ENCODE measurements at places on chromosomes 4 and X.
A peak's percentile ranks its signal among the peaks of the same experiment; 100 is the strongest.

GRCh38 chr4:55069248-55069647 lies 56.1 kb downstream of the KDR start:
- DNase-seq, result peak; percentile 25

- DNase-seq, result no peak
These were observed 572.5 kb downstream of the MAGEB5 start for GRCh38 chrX:26788402-26788998.

DNA sequence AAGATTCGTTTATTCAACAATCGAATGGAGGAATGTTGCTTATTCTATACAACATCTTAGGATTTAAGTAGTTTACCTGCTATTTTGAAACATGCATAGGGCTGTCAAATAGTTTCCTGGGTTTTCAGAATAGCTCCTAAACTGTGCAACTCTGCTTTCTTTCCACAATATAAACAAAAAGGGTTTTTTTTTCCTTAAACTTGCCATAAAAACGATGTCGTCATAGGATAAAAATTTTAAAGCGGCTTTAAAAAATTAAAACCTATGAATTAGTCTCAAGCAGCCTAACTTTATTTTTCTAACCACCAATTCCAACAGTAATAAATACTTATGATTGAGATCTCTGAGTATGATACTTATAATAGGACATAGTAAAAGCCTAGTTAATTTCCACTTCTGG lies 21.6 kb upstream of the STIM2 start:
- DNase-seq, result no peak

GRCh38 chr4:7686070-7686870 lies 251.5 kb upstream of the PSAPL1 start:
- no peak for DNase-seq

- peak; percentile 88 for DNase-seq
These were observed 134.2 kb downstream of the CHIC2 start for GRCh38 chr4:53929955-53930798.

DNA sequence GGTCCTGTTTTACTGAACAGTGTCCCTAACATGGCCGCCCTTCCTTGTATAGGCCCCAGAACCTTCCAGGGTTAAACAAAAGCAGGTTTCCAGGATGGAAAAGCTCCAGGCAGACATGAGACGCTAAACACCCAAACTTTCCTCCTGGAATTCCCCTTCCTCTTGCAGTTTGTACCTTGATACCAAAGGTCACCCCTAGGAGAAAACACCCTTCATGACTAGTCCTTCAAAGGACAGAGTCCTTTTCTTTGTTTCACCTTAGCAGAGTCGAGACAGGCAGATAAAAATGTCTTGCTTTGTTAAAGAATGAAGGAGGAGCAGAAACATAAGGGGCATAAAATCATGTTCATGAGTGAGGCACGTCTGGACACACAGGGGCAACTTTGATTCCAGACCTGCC lies 247.5 kb downstream of the BCOR start:
- no peak for DNase-seq

DNA sequence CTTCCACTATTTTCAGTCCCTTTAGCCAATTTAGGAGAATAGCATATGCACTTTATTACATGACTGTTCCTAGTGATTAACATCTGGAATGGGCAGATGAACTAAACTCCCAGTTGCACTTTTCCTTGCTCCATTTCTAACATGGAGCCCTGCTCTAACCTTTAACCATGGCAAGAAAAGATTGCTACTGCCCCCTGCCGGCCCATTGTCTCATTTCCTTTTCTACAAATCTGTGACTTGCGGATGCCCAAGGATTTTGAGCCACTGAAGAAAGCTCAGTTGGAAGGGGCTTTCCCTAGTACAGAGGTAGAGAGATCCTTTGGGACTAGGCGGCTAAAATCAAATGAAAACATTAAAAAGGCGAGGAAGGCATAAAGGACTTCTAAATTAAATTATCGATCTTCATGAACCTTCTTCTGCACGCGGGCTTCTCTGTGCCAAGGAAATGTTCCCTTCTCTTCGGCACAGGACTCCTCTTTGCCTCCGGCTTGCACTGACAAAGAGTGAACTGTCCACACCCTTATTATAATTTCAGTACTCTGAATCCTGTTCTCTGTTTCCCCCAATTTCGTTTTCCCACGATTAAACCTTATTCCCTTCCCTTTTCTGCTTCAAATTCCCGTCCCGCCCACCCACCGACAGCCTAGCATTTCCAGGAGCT lies 577 bp upstream of the GLRA2 start:
- DNase-seq, result peak; percentile 71

- no peak for DNase-seq
These were observed 29.4 kb downstream of the TBC1D19 start for GRCh38 chr4:26613237-26613636.

- DNase-seq, result no peak
These were observed 21.3 kb downstream of the ZNF330 start for GRCh38 chr4:141241986-141242385.

DNA sequence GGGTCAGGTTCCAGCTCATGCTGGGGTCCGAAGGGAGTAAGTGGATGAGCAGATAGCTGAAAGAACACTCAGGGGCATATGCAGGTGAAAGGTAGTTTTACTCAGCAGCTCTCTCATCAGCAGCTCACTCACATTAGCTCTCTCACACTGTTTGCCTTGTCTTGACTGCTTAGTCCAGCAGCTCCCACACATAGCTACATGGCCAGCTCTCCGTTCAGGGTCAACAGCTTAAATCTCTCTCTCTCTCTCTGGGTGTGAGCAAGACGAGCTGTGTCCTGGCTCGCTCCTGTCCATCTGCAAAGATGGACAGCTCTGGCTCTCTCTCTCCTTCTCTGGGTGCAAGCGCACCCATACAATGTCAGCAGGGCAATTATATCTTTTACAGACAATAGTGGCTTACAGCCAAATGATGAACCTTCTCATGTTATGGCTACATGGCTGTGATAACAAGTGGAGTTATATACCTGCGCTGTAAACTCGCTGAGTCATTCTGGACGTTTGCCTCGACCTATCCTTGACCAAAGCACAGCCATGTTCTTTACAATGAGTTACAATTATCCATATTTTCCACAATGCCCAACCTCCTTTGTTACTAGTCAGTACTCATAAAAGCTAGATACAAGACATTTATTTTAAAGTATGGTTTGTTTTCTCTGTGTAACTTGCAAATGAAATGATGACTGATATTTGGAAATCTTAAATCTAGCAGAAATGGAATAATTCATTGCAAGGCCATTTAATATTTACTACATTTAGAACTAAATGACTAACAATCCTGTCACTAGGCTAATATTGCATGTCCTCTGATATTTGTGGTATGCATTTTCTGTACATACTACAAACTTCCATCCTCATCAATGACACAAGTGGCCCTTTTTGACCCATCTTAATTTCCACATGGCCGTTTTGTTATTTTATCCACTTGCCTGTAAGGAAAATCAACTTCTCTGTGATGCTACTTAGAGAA lies 9.3 kb downstream of the PAPSS1 start:
- DNase-seq, result no peak

DNA sequence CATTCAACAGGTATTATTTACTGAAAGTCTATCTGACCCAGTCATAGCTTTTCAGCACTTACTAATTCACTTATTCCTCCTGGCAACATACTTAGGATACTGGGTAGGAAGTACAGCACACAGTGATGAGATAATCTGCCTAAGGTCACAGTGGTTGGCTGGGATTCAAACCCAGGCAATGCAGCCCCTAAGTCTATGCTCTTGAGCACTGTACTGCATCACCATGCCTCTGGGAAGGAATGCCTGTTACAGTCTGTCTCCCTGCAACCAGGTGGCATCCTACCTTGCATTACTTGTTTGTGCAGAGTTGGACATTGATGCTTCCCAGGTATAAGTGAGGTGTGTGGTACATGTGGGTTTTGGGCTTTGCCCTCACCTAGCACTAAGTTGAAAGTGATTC lies 21.5 kb upstream of the LRAT start:
- no peak for DNase-seq

GRCh38 chr4:158835226-158836001 lies 66.6 kb downstream of the FNIP2 start:
- no peak for DNase-seq

GRCh38 chr4:145451895-145452294 lies 29.8 kb upstream of the SMAD1 start:
- no peak for DNase-seq

- no peak for DNase-seq
These were observed 103.3 kb downstream of the PARM1 start for GRCh38 chr4:75036046-75036830.

DNA sequence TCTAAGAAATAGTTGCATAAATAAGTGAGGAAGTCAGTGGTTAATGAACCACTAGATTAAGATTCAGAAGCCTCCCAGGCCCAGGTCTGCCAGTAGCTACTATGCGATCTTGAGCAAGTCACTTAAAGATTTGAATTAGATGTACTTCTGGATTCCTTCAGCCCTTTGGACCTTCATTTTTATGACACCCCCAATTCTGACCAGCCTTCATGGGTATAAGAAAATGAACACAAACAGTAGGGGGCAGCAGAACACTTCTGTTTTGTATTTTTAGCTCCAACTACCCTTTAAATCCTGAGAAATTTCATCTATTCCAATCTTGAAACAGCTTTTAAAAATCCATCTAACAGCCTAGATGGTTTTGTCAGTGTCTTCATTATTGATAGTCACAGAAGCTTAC lies 19.0 kb downstream of the TMEM47 start:
- no peak for DNase-seq

DNA sequence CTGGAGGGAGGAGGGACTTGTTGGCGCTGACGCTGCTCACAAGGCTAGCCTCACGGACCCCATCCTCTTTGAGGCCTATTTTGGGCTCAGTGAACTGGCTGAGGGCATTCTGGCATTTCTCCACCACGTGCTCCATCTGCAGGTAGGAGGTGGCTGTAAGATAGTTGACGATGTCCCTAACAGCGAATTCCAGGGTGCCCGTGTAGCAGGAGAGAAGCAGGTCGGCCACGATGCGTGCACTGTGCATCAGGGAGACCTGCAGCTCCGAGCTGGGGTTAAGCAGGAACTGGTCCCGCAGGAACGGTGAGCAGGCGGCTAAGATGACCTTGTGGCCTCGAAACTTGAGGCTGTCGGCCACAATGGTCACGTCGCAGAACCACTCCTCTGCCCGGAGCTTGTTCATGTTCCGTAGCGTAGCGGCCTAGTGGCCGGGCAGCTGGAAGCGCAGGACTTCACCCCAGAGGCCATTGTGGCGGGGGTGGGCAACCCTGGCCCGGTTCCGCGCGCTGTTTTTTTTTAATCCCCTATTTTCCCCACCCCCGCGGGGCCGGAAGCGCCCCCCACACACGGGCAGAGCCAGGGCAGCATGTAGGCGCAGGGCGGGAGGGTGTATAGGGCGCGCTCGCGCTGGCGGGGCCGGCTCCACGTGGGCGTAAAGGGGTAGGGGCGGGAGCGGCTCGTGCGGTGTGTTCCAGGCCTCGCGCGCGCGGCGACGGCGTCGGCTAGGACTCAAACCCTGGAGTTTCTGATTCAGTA lies 73.2 kb downstream of the UBE2K start:
- DNase-seq, result no peak

DNA sequence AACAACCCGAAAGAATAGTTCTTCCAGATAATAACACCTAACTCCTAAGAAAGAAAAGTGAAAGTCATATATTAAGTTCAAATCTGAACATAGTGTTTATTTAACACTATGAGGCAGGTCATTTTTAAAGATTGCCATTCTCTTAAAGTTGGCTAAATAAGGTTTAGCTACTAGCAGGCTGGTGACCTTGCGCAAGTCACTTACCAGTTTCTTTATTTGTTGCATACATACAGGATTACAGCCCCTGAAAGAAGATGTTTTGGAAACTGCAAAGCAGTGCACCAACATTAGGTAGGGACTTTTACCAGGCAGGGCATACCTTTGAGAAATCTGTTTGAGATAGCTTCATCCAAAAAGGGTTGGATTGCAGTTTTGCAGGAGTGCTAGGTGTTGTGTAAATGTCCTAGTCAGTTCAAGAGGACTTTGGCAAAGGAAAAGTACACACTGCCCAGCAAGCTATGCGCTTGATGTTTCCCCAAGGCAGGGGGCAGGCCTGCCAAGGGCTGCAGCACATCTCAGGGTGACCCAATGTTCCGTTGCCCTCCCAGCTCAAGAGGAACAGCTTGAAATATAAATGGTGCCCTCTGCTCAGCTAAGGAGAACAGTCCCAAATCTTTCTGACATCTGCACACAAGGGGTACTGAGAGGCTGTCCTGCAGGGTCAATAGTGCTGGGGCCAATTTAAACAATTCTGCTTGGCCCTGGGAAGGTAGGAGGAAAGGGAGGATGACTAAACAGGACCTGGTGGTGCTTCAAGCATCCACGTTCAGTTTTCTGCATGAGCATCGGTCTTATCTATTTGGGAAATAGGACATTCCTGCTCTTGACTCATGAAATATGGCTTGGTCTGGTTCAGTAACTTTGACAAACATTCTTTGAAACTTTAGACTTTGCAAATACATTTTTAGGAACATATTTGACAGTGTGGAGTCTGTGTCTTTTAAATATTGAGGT lies 130.8 kb downstream of the COL4A6 start:
- no peak for DNase-seq

DNA sequence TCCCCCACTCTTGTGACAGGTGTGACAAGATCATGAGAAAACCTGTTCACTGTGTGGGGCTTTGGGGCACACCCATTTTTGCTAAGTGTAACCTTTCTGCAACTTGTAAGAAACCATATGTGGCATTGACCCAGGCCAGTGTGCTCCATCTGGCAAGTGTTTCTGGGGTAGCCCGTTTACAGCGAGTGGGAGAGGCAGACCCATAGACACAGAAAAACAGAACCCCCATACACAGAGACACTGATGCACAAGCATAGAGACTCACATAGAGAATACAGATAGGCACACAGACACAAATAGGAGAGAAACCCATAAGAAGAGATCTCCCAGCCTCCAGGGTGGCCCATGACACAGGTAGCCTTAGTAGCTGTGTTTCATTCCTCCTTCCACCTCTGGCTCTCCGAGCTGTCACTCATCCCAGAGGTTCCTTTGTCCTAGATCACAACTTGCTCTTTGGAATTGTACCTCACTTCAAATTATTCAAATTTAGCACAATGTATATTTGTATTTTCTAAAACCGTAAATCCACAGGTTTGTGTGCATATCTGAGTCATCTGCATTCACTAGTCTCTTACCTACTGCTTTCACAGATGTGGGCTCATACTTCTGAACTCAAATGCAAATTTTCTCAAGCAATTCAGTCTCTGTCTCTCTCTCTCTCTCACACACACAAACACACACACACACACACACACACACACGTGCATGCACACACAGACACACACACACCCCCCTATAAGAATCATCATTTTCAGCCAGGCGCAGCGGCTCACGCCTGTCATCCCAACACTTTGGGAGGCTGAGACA lies 114.4 kb downstream of the SH3KBP1 start:
- DNase-seq, result no peak

- no peak for DNase-seq
These were observed 45.9 kb downstream of the FGFRL1 start for GRCh38 chr4:1057403-1057745.

DNA sequence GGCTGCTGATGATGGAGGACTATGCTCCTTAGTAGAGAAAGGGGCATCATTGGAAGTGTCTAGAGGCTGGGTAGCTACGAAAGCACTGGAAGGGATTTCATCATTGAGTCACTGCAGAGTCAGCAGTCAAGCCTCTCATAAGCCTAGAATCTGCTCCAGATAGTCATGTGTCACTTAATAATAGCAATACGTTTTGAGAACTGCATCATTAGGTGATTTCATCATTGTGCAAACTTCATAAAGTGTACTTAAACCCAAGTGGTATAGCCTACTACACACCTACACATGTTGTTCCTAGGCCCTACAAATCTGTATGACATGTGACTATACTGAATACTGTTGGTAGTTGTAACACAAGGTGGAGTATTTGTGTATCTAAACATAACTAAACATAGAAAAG lies 165.6 kb downstream of the PTTG2 start:
- no peak for DNase-seq

All from femur (tissue), 1 donor.